ENCODE measurements at places on chromosomes 16 and 17.
A peak's percentile ranks its signal among the peaks of the same experiment; 100 is the strongest.

- DNase-seq, result no peak
Observed at GRCh38 chr16:49416001-49416675, 42.5 kb downstream of the C16orf78 start.

GRCh38 chr17:55546991-55547664 lies 35.9 kb upstream of the SMIM36 start:
- DNase-seq, result no peak

DNA sequence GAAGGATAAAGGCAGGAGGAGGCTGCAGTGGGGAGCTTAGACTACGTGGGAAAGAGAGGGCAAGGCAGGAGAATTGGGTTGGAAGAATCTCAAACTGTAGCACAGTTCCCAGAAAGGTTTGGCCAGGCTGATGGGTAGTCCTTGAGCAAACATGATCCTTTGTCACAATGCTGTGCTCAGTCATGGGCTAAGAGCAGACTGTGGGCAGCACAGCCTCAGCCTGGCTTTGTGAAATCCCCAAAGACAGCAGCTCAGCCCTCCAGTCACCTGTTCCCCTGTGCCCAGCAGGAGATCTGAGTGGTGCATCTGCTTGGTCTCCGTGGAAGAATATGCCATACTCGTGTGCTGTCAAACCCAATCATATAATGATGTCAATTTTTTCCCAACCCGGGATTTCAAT lies 10.6 kb upstream of the ENGASE start:
- DNase-seq, result no peak

- no peak for DNase-seq
Observed at GRCh38 chr16:10850478-10850850, 26.5 kb upstream of the CIITA start.

DNA sequence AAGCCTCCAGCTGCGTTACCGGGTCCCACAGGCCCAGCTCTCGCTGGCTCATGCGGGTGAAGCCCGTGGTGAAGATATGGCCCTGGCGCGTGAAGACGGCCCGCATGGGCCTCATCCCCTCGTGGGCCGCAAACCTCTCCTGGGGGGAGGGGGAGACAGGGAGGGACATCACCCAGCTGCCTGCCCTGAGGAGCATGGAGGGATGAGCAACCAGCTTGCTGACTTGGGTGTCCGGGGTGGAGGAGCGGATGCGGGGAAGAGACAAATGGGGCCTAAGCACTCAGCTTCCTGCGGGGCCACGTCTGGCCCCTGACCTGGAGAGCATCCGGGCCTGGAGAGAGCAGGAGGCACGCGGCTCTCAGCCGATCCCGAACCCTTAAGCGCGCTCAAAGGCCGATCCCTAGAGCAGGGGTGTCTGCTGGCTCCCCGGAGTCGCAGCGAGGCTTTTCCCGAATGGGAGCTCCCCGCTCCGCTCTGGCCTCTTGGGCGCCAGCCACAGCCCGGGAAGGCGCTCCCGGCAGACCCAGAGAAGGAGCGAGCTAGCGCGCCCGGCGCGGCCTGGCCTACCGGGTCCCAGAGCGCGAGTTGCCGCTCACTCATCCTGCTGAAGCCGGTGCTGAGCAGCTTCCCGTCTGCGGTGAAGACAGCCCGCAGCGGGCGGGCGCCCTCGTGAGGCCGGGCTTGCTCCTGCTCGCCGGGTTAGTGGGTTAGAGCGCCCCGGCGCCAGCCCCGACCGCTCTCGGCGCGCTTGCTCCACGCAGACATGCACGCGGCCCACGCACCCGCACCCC lies 5.0 kb downstream of the CORO6 start:
- peak; percentile 93 for DNase-seq

DNA sequence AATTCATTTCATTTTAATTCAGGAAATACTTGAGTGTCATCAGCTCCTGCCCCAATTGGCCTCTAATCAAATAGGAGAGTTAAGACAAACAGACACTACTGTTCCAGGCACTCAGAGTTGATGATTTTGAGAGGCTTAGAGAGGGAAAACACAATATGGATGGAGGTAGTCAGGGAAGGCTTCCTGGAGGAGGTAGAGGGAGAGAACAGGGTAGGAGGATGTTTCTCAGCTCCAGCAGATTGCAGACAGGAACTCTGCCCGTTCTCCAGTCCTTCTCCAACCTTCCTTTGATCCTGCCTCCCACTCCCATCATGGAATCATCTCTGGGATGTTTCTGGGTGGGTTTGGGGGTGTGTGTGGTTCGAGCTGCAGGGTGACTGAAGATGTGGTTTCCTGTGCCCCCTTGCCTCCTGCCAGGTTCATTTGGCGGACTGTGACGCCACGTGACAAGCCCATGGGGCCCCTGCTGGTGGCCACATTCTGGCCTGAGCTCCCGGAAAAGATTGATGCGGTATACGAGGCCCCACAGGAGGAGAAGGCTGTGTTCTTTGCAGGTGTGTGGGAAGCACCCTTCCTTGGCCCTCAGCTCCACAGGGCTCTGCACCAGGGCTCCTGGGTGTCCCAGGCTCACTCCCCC lies 12.2 kb upstream of the LPCAT2 start:
- DNase-seq, result peak; percentile 35
